ENCODE measurements at places on chromosomes 6 and 20.

GRCh38 chr6:27290065-27290849, 21.8 kb downstream of the POM121L2 start:
- DNase-seq, result no peak

- DNase-seq, result no peak
These were observed 34.7 kb downstream of the FOXQ1 start for GRCh38 chr6:1346558-1347091.

DNA sequence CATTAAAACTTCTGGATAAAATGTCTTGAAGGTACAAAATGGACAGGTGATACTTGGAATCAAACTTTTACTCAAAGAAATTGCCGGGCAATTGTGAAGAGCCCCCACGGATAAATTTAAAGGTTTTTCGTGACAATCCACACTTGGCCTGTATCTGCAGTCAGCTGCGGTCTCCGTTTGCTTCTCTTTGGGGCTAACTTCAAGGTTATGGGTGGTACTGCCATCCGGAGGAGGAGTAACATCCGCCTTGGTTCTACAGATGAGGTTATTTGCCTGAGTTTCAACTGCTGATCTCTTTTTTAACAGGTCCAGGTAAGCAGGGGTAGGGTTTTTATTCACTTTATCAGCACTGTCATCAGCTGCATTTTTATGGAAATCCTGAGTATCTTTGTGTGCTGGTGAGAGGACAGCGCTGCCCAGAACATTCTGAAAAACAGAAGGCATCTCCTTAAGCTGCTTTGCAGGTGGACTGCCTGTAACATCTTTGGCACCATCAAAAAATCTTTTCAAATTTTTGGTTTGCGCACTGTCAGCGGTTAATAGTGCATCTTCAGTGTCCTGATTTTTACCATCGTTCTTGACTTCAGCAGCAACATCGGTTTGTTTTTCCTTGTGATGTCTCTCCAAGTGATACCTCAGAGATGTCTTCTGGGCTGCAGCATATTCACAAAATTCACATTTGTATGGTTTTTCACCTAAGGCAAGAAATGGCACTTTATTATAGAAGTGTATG, 16.9 kb downstream of the ZNF217 start:
- no peak for DNase-seq

- no peak for DNase-seq
These were observed 445.0 kb upstream of the CHD6 start for GRCh38 chr20:42063141-42063540.

- no peak for DNase-seq
These were observed 1.6 kb upstream of the UCKL1 start for GRCh38 chr20:63957690-63958441.

DNA sequence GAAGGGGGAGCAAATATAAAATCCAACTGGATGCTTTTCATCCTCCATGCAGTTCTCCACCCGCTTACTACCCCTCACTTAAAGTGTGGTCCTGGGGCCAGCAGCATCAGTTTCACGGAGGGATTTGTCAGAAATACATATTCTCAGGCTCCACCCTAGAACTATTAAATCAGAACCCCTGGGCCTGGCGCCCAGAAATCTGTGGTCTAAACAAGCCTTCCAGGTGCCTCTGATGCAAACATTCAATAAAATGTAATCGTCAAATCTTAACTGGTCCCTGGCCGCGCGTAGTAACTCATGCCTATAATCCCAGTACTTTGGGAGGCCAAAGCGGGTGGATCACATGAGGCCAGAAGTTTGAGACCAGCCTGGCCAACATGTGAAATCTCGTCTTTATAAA, 47.7 kb downstream of the ATXN1 start:
- no peak for DNase-seq

DNA sequence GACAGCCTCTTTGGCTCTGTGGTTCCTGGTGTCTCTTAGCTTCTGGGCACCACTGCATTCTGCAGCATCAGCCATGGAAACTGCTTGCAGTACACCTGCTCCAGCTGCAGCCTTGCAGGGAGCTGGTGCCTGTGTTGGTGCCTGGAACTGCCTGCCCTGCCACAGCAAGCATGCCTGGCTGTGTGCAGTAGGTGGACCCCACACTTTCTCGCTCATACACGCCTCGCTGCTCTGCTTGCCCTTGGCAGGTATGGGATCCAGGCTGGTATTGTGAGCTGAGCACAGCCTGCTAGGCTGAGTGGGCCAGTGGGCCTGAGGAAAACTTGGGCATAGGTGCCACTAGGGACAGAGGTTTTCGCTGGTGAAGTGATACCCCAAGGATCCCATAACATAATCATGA, 22.8 kb downstream of the OR2J3 start:
- DNase-seq, result no peak

DNA sequence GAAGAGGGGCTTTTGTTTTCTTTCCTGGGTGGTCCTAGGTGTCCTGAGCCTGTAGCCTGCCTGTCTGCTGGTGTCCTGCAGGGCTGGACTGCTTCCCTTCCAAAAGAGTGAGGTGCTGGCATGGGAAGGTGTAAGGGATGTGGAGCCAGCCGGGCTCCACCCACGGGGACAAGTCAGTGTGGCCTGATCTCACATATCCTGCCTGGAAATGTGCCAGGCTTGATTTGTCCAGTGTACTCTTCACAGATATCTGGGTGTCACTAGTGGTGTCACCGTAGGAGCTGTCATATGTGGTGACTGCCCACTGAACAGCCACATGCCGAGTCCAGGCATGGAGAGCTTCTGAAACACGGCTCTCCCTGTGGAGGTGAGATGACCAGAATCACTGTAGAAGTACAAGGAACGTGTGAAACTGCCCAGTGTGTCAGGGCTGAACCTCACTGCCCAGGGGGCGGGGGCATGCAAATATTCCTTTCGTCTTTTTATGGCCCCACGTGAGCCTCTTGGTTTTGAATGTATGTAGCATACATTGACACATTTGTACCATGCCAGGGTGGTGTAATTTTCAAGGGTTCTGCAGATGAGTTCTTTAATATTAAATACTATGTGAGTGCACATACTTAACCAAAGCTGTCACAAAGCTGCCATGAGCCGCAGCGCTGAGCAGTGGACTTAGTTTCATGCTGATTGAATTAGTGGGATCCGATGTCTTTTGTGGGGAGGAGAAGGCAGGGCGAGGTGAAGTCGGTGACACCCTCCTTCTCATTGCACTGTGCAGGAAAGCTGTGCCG, 55.8 kb downstream of the CDH4 start:
- no peak for DNase-seq

DNA sequence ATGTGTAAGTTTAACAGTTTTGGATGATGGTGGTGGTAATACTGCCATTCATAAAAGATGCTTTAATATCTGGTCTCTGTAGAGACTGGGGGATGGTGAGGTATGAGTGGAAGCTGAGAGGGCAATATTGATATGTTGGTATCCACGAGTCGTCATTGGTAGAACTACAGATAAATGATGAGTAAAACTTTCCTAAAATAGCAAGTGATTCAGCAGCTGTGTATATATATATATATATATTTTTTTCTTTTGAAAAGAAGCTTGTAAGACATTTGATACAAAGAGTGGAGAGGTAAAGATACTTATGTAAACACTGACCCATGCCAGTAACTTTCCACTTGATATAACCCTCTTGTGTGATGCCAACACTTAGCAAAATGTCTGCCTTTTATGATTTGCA, 41.7 kb upstream of the CITED2 start:
- no peak for DNase-seq

- no peak for DNase-seq
These were observed 1033.5 kb downstream of the HACE1 start for GRCh38 chr6:103826209-103826608.

GRCh38 chr6:150314230-150315188, 54.3 kb upstream of the IYD start:
- no peak for DNase-seq

GRCh38 chr6:131215219-131215618, 80.0 kb downstream of the AKAP7 start:
- DNase-seq, result no peak

- DNase-seq, result no peak
These were observed 14.2 kb downstream of the VEGFA start for GRCh38 chr6:43784049-43784855.

- DNase-seq, result no peak
These were observed 113.0 kb downstream of the SYCP2 start for GRCh38 chr20:59820204-59821041.

GRCh38 chr6:83138118-83138722, 54.8 kb downstream of the PGM3 start:
- no peak for DNase-seq

GRCh38 chr6:25963426-25964123, 973 bp downstream of the TRIM38 start:
- no peak for DNase-seq

- DNase-seq, result peak; percentile 47
These were observed 29.7 kb downstream of the FYN start for GRCh38 chr6:111843347-111844147.

DNA sequence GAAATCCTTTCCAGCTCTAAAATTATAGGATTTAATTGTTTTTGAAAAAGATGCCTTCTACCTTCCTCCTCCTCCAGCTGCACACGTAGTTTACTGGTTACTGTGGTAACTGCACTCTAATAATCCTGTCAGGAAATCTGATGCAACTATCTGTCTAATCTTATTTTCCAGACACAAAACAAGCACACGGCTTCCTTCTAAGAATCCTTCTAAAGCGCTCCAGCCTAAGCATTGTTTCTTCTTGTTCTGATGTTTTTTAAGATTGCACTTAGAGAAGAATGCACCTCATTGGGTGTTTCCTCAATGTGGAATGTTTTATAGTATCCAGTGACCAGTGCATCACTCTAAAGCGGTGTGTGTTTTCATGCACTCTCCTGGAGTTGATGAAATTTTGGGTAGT, 63.6 kb downstream of the CARMIL1 start:
- no peak for DNase-seq

GRCh38 chr20:2859330-2860121, 13.8 kb upstream of the PTPRA start:
- no peak for DNase-seq

GRCh38 chr6:139540276-139540675, 165.8 kb upstream of the CITED2 start:
- peak; percentile 27 for DNase-seq

GRCh38 chr6:167825332-167826229, 1.1 kb upstream of the AFDN start:
- no peak for DNase-seq

- no peak for DNase-seq
These were observed 8.6 kb upstream of the HIVEP2 start for GRCh38 chr6:142953373-142954273.

- no peak for DNase-seq
These were observed 235.7 kb downstream of the ZFAND3 start for GRCh38 chr6:38055203-38055589.

GRCh38 chr20:4684837-4685413, 36.8 kb upstream of the PRND start:
- DNase-seq, result no peak

DNA sequence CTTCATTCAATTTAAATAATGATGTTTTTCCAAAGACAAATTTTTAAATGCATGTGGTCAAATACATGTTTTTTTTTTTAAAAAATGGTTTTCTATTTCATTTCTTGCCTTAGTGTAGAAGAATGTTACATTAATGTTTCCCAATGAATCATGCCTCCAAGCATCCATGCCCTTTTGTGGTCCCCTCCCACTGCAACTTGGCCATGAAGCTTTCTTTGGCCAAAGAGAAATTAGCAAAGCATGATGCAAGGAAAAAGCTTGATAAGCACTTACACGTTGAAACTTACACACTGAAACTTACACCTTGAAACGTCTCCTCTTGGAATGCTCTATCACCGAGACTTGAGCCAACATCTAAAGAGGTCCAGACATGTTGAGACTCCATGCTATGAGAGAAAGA, 93.0 kb upstream of the ELOVL5 start:
- DNase-seq, result no peak

GRCh38 chr6:14920276-14920675, 325.6 kb upstream of the JARID2 start:
- DNase-seq, result no peak

GRCh38 chr6:170203212-170203611, 87.7 kb downstream of the DLL1 start:
- DNase-seq, result no peak

GRCh38 chr6:46628498-46628897, 24.1 kb downstream of the CYP39A1 start:
- no peak for DNase-seq

GRCh38 chr6:68651011-68651985, 16.2 kb downstream of the ADGRB3 start:
- DNase-seq, result no peak

GRCh38 chr20:58446264-58446959, 57.4 kb downstream of the VAPB start:
- no peak for DNase-seq

DNA sequence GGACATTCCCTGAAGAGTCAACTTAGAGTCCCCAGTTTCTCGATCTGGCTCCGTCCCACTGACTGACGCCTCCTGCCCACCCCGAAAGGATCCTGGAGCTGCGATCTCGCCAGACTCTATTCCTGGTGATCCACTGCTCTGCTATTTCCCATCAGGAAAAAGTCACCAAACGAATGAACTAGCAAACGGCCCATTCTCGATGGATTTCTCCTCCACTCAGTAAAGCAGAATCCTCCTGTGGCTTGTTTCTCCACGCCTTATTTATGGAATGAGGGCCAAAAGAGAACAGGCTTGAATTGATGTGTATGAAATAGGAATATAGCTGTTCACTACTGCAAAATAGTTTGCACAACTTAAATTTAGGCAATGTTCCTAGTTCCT, 5.4 kb downstream of the NKX2-4 start:
- no peak for DNase-seq

DNA sequence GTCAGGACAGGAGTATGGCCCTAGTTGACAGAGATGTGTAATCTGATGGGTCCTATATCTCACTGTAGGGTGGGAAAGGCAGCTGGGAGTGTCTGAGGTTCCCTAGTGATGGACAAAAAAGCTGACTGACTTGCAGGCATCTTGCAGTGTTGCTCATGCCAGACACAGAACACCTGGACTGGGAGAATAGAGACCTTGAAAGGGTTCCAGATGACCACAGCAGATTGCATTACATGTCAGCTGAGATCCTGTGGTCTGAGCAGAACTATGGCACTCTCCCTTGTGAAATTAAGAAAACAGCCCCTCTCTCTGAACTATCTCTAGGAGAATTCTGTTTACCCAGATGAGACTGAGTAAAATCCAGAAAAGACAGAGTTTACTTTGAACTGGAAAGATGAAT, 212.6 kb upstream of the MAN1A1 start:
- DNase-seq, result no peak

GRCh38 chr6:1591243-1591642, 18.5 kb upstream of the FOXC1 start:
- DNase-seq, result no peak

- no peak for DNase-seq
These were observed 70.4 kb downstream of the BACH2 start for GRCh38 chr6:90226257-90226656.

GRCh38 chr6:44176130-44176761, 17.6 kb downstream of the CAPN11 start:
- no peak for DNase-seq

GRCh38 chr20:32522526-32522775, 62.7 kb downstream of the NOL4L start:
- no peak for DNase-seq

GRCh38 chr20:64055396-64055892, 6.0 kb upstream of the SOX18 start:
- no peak for DNase-seq

DNA sequence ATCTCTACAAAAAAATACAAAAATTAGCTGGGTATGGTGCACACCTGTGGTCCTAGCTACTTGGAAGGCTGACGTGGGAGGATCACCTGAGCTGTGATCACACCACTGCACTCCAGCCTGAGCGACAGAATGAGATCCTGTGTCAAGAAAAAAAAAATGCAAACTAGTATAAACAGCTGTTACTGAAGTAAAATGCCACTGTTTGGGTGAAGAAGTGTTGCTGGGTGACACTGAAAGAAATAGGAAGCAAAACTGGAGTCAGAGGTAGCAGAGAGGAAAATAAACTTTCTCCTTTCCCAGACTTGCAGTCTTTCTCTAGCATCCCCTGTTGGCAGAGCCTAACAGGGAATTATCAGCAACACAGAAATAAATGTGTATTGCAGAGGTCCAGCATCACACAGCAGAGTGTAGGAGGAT, 241.2 kb upstream of the PREP start:
- DNase-seq, result no peak

Data from activated T-helper 1 cell treated with Interleukin-2 at 50 U/mL for 16 hours (primary cell).